ELF-1 (cell line): ENCODE measurements at places on chromosomes 4 and X.

DNA sequence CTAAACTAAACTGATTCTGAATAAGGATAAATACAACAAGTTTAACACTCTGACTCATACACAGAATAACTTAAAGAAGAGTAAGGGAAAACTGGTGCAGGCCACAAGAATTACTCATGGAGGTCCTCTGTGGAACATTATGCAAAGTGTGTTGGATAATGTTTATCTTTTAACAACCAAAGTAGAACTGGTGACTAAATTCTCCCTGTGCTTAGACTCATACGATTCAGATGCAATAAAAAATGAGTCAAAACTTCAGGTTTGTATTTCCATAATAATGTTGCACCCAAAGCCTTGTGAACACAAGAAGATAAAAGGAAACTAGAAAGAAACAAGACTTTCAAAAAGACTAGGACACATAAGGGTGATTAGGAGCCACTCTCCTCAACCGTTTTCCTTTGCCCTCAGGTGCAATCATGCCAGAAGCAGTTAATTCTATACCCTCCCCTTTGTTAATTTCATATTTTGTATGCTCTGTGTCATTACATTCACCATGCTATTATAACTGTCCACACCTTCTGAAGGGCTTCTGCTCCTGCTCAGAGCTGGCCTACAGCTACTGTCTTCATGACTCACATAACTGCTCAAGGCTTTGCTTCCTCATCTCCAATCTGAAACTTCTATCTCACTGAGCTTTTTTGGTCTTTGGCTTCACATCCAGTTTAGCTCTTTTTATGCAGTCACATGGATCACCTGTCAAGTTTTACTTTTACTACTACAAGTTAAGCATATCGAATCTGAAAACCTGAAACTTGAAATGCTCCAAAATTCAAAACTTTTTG lies 60.2 kb downstream of the KCNIP4 start:
- DNase-seq: no peak

GRCh38 chrX:50747471-50747900 lies 66.5 kb downstream of the SHROOM4 start:
- DNase-seq: no peak

GRCh38 chrX:9555354-9555753 lies 90.5 kb downstream of the TBL1X start:
- DNase-seq: no peak

DNA sequence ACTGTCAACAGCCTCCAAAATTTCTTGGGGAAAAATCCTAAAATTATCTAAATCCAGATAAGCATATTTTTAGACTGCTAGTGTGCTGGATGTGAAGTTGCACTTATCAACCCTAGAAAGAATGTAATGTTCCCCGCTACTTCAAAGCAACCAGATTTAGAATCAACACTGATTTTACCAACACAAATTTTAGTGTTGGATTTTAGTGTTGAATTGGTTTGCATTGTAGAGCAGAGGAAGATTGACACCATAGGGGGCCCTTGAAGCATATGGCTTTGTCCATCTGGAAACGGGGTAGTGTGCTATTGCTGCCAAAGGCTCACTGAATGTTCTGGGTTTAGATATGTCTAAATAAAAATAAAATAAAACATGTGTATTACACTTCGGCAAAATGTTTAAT lies 126.3 kb upstream of the EMCN start:
- no peak for DNase-seq

DNA sequence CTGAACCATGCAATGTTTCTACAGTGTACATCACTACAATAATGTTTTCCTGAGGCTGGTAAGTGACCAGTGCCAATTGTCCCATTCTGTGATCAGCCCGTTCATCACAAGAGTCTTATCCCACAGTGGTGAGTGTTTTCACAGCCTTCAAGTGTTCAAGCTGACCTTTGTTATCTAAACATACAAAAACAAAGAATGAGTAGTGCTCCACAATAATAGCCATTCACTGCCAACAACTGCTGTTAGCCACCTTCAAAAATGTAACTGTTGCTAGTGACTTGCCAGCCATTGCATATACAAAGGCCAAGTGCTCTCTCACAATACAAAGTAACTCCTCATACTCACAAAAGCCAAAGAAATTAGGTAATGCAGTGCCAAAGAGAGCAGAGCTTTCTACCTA lies 1084.1 kb downstream of the FAM133A start:
- DNase-seq: no peak

DNA sequence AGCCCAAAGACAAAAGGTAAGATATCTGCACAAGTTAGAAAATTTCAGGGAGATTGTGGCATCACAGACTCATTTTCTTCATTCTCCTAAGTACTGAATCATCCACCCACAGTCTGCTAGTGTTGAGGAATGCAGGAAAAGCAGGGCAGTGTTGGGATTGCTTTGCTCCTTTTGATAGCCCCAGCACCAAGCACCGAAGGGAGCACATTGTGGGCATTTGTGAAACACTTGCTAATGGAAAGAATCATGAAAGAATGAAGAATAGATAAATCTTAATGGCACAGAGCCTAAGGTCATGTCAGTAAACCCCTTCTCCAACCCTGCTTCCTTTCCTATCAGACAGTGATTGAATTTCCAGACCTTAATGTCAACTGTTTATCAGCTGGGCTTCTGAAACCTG lies 103.1 kb upstream of the GPRIN3 start:
- DNase-seq: no peak

DNA sequence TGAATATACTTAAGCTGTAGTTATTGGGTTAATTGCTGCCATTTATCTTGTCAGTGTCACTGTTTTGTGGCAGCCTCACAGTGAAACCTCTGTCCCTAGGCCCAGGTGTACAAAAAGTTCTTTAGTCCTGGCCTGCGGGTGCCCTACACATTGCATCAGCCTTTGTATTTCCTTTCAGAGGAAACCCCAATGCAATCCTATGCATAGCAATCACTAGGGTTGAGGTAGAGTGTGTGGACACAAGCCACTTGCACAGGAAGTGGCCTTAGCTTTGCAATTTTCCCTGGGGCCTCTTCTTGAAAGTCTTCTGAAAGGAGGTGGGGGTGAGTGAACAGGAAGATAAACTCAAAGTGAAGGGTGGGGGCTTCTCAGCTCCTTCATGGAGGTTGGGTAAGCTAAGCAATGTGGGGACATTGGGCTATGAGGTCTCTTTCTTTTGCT lies 27.8 kb downstream of the VSIG4 start:
- DNase-seq: no peak

DNA sequence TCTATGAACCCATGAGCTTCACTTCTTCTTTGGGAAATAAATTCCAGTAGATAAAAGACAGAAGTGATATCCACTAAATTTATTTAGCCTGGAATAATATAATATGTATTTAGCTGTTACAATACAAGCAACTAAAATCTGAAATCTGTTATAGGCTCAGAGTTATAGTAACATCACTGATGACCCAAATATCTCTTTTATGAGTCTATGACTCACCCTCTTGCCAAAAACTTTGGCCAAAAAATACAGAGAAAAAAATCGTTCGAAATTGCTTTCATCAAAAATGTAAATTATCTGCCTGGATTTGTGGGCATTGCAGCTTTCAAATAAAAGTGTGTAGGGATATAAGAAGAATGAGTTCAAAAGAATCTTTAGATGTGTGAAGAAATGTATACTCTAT lies 89.4 kb upstream of the DKK2 start:
- DNase-seq: no peak

- DNase-seq: no peak
Observed at GRCh38 chr4:151228189-151229119, 48.5 kb upstream of the PRSS48 start.

DNA sequence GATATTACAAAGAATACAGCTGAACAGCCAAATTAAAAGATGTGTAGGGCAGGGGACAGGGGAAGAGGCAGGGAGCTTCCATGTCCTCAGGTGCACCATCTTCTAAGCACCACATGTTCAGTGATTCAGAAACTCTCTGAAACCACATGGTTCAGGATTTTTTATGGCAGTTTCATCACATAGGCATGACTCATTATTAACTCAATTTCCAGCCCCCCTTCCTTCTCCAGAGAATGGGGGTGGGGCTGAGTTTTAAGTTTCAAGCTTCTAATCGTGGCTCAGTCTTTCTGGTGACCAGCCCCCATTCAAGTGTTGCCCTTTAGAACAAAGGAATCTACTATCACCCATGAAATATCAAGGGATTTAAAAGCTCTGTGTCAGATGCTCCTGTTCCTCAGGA lies 317.8 kb upstream of the GALNT7 start:
- no peak for DNase-seq

DNA sequence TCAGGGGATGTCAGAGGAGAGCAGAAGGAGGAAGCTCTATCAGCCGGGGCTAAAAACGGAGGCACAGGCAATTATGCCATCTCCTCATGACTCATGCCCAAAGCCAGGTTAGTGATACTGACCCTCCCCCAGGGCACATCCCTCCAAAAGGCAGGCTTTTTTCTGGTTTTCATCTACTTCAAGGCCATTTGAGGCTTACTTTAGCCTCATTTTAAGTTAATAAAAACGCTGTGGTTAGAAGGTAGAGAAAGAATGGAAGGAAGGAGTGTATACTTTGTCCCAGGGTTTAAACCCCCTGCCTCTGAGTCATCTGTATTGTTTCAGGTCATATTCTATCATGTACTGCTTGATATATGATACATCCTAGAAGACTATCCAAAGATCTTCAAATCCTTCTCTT lies 89.7 kb upstream of the NDP start:
- DNase-seq: no peak

GRCh38 chr4:14025111-14025510 lies 397.6 kb upstream of the BOD1L1 start:
- no peak for DNase-seq

DNA sequence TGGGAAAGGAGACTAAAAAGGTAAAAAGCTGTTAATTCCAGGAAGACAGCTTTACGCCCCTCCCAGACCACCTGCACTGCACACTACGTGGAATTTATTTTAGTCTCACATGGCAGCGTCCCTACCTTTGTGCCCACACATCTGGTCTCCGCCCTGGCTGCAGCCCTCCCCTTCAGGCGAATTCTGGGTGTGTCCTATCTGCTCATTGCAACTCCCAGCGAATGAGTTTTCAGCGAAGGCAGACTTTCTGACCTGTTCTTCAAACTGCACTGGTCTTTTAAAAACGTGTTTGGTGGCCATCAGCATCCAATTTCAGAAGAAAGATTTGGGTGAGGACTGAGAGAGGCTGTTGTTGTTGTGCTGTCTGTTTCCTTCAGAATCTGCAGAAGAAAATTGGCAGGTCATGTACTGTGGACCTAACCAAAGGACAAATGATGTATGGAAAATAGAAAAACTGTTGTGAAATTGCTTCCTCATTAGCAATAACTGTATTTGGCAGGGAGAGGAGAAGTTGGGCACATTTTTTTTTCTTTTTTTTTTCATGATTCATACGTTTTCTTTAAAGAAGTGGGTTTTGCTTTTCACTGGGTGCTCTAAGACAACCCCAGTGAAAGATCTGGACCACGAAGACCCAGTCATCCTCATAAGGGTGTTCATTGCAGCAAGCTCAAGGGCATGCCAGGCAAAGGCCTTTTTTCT lies 4.2 kb downstream of the TLR8 start:
- DNase-seq: no peak

DNA sequence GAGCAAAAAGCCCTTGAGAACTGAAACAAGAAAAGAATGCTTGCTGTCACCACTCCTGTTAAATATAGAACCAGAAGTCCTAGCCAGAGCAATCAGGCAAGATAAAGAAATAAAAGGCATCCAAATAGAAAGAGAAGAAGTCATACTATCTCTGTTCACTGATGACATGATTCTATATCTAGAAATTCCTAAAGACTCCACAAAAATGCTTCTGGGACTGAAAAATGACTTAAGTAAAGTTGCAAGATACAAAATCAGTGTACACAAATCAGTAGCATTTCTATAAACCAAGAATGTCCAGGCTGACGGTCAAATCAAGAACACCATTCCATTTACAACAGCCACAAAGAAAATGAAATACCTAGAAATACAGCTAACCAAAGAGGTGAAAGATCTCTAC lies 552.7 kb upstream of the SLIT2 start:
- DNase-seq: no peak

DNA sequence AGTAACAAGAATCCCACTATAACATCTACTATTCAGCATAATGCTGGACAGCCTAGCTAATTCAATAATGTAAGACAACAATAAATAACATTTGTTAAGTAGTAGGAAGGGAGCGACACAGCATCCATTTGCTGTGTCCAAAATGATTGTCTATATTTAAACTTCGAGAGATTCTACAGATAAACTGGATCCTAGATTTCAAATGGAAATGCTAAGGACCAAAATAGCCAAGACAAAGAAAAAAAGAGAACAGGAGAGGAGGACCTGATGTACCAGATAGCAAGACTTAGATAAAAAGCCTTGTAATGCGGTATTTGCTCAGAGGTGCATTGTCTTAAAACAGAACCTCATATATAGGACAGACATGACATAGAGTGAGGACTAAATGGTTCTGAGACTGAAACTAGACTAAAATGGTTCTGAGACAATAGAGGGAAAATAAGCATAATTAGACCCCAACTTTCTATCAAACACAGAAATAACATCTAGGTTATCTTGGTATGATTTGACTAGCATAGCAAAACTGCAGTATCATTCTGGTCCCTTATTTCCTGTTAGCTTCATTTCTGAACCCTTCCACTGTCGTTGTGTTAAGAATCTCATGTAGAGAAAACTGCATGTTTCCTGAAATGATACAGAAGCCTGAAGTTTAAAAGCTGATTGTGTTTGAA lies 3.8 kb downstream of the HPGDS start:
- DNase-seq: no peak

DNA sequence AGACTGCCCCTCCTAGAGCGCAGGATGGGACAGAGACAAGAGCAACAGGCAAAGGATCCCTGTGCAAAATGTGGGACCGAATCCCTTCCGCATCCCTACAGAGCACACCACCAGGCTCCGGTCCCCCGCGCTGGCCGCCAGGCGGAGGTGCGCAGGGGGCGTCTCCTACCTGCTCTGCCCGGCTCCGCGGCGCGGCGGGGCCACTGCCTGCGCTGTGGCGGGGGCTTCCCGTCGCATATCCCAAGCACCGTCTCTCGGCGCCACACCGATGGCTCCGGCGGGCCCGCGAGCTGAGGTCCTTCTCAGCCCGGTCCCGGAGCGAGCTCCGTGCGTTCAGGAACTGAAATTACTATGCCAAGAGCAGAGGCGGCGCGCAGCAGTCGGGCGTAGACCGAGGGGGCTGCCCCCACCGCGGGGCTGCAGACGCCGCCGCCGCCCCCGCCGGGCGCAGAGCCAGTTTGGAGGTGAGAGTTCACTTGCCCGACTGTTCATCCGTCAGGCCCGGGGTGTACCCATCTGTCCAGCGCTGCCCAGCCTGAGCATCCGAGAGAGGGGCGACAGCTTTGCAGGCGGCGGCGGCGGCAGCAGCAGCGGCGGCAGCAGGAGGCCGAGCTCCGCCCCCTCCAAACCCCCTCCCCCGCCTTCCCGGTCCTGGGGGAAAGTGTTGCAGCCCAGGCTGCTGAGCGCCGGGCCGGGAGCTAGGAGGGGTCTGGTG lies at the start of gene GPRIN3:
GPRIN3 (minus strand) TSS at position 355 of the 715 bp plus-strand sequence. CDS start 57,690 bp downstream, outside the sequence.
- DNase-seq: peak; percentile 57

- no peak for DNase-seq
Observed at GRCh38 chr4:122966201-122966600, 43.8 kb upstream of the NUDT6 start.

GRCh38 chrX:112147206-112147605 lies 64.6 kb upstream of the TRPC5 start:
- peak; percentile 40 for DNase-seq

- no peak for DNase-seq
Observed at GRCh38 chr4:82889287-82889686, 1.7 kb downstream of the SEC31A start.
